Cortex of kidney (tissue), 1 donor: ENCODE measurements at places on chromosomes 1 and 21.

- no peak for DNase-seq
These were observed 9.8 kb downstream of the COL8A2 start for GRCh38 chr1:36115200-36115669.

DNA sequence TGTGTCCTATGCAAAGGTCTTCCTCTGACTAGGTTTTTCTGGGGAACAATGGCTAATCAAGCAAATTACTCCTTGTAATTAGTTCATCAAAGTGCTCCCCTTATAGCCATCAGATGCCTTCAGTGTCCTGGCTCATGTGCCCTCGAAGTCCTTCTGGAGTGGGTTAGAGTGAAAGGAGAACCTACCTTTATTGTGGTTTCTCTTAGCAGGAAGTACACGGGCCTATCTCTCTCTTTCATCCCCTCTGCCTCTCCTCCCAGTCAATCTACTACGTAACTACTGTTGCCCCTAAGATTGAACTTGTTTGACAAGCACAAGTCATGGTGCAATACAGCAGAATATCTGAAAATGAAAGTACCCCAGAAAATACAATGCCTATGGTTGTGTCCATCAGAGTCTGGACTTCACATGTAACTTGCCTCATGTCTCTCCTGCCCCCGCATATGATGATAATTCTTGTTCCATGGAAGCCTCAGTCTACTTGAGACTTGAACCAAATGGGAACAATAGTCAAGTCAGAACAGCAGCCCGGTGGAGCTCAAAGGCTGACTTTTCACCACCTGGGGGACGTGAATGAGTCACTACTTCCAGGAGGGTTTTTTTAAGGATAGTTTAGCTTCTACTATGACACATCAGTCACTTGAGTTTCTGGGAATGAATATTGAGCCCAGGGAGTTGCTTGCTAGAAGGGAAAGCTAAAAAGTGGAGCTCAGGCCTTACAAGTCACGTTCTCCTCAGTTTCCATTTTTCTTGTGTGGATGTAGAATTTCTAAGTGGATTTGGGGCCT lies 243.6 kb downstream of the TNR start:
- no peak for DNase-seq

- no peak for DNase-seq
These were observed 20.7 kb downstream of the PHC2 start for GRCh38 chr1:33410091-33410701.

- no peak for DNase-seq
These were observed 21.8 kb upstream of the DYNLT5 start for GRCh38 chr1:66730462-66730861.

DNA sequence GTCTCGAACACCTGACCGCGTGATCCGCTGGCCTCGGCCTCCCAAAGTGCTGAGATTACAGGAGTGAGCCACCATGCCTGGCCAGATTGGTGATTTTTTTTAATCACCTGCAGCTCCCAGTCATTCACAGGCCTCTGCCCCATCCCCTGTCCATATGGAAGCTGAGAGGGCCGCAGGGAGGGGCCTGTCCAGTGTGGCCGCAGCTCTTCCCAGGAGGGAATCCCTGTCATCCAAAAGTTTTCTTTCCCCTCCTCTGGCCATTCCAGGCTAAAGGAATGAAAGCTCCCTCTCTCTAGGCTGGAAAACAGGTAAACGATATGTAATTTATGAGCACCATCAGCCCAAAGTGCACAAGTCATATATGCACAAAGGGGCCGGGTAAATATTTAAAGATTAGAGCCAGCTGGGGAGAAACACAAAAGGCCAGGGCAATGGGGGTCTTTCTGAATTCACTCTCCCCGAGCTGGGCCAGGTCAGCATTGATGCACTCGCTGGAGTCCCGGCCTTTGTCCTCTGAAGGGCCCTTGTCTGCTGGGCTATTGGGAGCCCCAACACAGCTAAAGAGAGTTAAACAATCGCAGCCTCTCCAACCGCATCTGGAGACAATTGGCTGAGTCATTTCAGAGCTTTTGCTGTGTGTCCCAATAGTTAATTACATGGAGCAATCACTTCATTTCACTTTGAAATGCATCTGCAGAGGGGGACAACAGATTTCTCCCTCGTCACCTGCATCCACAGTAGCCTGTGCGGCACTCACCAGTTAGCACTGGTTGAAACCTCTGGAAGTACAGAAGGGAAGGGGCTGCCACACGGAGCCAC lies 3.8 kb upstream of the HES3 start:
- no peak for DNase-seq

DNA sequence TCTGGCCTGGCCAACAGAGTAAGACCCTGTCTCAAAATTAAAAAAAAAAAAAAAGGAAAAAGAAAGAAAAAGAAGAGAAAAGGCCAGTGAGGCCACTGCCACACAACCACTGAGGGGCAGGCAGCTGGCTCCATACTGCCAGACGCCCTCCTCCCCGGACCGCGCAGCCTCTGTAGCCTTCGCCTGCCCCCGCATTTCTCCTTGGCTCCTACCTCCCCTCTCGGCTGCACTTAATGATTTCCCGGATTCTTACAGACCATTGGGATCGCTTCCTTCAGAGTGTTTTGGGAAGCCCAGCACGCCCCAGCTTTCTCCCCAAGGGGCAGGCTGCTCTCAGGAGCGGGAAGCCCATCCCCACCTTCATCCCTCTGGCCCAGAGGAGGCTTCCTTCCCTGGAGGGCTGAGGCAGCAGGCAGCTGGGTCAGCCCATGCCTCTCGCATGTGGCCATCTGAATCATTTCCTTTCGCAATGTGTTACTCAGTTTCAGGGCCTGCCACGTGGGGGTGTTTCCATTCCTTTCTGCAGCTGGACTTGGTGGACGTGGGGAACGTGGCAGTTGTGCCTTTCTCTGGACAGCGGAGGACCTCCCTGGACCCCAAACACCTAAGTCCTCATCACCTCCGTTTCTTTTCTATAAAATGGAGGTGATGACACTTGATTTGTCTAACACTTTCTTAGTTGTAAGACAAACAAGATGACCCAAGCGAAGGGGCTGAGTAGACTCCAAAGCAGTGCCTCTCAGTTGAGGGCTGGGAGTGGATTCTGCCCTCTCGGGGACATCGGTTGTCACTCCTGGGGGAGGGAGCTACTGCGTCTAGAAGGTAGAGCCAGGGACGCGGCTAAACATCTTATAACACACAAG lies 2.3 kb downstream of the SLC2A5 start:
- no peak for DNase-seq

DNA sequence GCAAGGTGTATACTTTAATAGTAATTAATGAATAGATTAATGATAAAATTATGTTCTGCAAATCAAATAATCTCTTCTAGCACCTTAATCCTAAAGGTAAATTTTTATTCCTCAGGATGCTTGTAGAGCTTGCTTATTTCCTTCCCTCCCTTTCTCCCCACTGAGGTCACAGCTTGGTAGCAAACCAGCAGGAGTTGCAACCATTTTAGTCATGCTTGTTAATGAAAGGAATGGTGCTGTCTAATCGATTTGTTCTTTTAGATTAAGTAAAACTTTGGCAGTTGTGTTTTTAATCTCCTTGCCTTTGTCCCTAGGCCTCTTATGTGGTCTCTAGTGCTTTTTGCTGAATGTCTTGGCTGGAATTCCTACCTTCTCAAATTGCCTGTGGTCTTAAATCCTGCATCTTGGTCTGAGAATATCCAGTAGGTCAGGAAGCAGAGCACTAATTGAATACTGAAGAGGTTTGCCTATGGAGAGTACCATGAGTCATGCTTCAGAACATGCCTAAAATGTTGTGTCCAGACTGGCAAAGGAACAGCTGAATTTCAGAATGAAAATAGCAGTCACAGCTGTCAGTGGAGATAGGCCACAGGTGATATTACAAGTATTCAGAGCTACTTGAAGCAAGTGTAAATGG lies 36.3 kb upstream of the RWDD3 start:
- DNase-seq: no peak

GRCh38 chr1:31848381-31848897 lies 32.6 kb upstream of the SPOCD1 start:
- DNase-seq: no peak

DNA sequence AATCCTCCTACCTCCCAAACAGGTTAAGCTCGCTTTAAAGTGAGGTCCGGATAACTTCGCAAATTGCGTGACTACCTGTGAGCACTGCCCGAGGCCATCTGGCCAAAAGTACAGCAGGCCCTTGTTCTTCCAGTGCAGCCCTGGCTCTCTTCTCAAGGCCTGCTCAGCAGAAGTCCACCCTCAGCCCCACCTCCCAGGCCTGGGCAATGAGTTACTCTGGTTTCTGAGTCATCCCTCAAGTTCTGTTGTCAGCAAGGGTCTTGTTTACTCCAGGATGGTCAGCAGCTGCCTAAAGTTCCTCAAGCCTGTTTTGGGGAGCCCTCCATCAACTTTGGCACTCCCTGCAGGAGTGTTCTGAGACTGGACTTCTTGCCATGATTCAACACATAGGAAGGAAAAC lies 101.7 kb downstream of the BCAR3 start:
- DNase-seq: no peak

- no peak for DNase-seq
These were observed 15.0 kb downstream of the CDKN2C start for GRCh38 chr1:50985094-50985493.

DNA sequence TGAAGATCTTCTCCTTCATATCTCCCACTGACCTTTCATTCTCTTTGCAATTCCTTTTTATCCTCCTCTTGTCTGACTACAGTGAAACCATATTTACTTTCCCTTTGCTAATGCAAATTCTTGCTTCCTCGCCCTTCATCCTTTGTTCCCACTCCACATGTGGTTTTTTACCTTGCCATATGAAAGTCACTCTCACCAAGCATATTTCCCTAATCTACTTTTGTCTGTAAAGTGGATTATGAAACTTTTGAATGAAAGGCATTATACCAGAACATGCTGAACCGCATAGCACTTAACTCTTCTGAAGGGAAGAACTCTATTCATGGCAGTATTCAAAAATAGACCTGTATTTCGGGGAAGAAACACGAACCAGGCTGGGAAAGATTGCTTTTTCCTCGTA lies 8.0 kb upstream of the TMPRSS15 start:
- DNase-seq: no peak

DNA sequence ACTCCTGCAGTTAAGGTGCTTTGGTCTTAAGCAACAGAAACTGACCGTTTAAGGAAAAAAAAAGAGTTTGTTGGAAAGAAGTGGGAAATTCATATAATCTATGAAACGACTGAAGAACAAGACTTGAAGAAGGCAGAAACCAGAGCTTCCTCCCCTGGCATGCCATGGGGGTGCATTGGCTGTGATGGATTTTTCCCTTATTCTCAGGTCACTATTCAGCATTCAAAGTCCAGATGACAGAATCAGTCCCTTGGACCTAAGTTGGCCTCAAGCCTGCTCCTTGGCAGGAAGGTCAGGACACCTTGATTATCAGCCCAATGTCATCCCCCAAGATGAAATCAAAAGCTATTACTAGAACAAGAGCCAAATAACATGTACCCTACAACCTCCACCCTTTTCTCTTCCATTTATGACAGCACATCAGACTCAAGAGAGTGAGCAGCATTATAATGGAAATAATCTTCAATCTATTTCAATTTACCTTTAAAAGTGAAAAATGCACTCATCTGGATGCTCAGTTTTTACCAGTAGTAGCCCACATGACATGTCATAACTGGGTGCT lies 15.8 kb upstream of the TMEM9 start:
- DNase-seq: no peak

DNA sequence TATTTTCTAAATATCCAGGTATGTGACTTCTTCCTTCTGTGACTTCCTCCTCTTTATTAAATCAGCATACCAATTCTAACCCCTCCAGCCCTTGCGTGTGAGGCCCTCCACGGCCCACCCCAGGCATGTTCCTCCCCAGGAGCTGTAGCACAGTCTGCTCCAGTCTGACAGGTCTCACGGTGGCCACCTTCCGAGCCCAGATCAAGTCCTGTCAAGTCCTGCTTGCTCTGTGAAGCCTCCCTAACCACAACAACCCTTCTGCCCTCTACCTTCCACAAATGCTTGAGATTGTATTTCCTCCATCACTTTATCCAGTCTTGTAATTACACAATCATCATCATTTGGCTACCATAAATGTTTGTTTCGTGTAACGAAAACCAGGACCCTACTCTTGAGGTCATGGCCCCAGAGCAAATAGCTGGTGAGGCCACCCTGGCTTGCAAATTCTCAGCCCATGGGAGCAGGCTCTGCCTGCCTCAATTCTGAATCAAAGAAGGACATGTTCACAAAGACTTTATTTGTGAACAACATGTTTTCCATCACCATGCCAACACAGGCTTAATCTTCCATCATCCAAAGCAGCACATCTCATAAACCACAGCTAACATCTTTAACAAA lies 33.0 kb upstream of the S100A7 start:
- no peak for DNase-seq

- DNase-seq: no peak
These were observed 14.0 kb upstream of the PEF1 start for GRCh38 chr1:31658721-31659120.
